ENCODE measurements at places on chromosomes 2 and 18.

DNA sequence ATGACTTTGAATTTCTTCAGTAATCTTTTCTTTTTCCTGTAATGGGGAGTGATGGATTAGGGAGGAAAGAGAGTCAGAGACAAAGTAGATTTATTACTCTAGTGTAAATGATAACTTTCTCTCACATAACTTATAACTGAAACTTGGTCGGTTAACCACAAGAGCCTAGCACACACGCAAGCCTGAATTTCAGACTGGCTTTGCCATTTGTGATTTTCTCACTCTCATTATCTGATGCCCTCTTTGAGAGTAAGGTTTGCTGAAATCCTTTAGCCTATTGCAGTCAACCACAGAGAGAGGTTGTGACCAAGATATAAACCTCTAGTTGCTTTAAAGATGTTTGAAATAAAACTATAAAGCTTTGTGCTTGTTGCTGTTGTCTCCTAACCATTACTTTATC is 117.9 kb upstream of the NETO1 start:
- no peak for DNase-seq

- no peak for DNase-seq
Measured at GRCh38 chr2:164565359-164565758, 55.9 kb downstream of the GRB14 start.

DNA sequence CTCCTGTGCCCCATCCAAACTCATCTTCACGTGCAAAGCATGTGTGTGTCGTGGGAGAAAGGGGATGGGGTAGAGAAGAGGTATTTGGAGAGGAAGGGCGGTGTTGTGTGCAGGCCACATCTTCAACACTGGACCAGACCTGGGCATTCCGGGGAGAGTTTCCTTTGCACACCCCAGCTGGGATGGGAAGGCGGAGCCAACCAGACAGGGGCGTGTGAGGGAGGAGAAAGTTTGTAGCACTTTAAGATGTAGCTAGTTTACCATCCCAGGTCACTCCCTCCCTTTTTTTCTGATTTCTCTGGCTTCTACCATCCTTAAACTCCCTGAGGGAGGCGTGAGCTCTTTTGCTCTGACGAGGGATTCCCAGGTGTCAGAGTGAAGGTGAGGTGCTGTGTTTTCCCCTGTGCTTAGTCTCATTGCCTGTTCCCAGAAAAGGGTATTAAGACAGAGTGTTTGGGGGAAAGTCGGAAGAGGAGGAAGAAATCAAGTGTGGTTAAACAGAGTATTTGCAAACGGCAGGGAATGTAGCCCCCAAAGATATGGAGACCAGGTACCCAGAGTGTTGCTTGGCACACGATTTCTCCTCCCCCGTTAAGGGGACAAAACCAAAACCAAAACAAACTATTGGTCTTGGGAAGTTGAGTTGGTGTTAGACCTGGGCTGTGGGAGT is 1.6 kb downstream of the SETBP1 start:
- no peak for DNase-seq

DNA sequence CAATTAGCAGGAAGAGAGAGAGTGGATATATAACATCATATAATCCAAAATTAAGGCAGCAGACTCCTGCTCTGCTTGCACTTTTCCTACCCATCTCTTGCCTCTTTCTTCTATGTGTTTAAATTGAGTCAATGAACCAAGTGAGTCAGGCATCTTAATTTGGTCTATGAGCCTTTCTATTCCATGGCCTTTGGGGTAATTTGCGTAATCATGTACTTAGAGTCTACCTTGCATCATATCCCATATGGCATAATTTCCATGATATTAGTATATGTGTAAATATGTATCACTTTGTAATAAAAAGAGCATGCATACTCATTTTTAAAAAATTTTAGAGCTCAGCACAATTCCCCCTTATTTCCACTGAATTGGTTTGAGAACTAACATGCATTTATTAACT is 555.2 kb downstream of the STK39 start:
- no peak for DNase-seq

DNA sequence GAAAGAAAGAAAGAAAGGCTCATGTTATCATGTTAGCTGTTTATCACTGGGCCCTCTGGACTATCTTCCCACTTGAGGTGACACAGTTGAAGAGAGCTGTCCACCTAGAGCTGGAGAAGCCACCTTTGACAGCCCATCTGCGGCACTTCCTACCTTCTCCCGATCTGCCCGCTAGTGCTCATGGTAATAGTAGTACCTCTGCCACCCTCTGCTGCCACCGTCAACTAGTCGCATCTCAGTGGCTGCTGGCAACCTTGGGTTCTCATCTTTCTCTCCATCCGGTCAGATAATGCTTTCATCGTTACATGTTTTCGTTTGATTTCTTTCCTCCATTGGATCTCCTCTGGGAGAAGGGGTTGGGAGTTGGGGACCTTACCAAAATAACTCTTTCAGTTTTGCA is 63.2 kb upstream of the COPS8 start:
- no peak for DNase-seq

DNA sequence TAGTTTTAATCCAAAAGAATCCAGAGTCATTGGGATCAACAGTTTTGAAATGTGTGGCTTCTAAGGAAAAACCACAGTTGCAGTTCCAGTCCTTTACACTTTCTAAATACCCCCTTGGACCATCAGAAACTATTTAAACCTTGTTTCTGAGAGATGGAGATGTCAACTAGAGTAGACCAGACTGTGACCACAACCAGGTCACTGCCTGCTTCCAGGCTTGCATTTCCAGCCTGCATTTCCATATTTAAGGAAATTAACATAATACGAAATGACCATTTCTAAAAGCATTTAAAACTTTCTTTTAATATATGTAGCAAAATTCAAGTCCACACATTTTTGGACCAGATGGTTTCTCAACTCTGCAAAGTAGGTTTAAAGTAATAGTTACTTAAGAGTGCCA is 38.4 kb downstream of the ADD2 start:
- no peak for DNase-seq

DNA sequence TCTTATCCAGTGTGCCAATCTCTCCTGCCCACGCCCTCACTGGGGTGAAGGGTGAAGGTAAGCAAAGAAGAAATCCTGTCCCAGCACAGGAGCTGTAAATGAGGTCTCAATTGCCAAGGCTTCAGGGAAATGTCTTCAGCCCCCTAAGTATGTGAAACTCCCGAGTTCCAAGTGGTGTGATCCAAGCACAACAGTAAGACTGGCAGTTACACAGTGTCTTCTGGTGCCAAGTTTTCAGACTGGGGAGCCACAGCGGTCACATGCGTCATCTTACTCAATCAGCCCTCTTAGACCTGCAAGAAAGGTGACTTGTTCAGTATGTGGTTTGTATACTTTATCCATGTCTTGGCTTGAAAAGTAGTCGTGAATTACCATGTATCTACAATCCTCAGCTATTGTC is 55.0 kb upstream of the SPRED2 start:
- no peak for DNase-seq

- DNase-seq, result no peak
Measured at GRCh38 chr2:222577341-222577740, 78.6 kb downstream of the FARSB start.

All from stimulated activated CD8-positive, alpha-beta memory T cell treated with anti-CD3 and anti-CD28 coated beads, Interleukin-4, amount 100 ng/mL, for 4 hours (primary cell).